ENCODE measurements at places on chromosomes 12 and 14.

DNA sequence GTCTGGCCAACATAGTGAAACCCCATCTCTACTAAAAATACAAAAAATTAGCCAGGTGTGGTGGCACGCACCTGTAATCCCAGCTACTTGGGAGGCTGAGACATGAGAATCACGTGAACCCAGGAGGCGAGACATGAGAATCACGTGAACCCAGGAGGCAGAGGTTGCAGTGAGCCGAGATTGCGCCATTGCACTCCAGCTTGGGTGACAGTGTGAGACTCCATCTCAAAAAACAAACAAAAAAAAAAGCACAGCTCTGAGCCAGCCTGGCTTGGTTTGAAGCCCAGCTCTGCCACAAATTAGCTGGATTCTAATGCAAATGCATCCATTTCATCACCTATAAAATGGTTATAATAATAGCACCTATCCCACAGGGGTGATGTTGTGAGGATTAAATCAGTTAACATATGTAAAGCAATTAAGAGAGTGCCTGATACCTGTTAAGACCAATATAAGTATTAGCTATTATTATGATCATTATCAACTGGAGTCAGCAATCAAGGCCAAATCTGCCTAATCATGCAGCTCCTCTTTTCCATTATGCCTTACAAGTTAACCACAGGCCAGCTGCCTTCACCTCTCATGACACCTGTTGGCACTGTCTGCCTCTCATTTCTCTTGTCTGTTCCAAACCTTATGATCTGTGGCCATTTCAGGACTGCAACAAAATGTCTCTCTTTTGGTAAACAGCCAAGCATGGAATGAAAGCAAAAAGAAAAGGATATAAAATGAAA, 2.1 kb downstream of the GNPTAB start:
- DNase-seq = no peak

GRCh38 chr14:97633131-97633738, 836.1 kb downstream of the VRK1 start:
- DNase-seq = no peak

GRCh38 chr14:79708426-79709388, 502.6 kb downstream of the DIO2 start:
- peak; percentile 40 for DNase-seq

DNA sequence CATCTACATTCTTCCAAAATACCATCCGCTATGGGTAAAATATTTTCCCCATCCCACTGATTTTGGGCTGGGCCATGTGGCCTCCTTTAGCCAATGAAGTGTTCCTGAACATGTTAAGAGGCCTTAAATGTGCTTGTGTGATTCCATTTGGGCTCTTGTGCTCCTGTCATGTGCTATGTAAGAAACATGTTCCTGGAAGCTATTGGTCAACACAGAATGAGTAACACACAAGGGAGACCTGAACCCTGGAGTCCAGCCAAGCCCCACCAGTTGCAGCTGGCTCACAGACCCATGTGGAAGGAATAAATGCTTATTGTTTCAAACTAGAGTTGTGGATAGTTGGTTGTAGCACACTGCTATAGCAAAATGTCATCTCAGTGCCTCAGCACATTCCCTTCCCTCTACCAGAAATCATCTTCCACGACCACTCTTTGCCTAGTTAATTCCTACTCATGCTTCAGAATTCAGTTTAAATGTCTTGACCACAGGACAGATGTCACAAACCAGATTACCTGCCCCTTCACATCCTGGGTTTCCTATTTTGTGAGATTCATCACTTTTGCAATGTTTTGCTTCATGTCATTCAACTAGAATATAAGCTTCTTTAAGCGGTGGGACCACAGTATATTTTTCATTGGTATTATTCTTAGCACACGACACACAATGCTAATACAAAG, 217.3 kb upstream of the EEA1 start:
- no peak for DNase-seq

DNA sequence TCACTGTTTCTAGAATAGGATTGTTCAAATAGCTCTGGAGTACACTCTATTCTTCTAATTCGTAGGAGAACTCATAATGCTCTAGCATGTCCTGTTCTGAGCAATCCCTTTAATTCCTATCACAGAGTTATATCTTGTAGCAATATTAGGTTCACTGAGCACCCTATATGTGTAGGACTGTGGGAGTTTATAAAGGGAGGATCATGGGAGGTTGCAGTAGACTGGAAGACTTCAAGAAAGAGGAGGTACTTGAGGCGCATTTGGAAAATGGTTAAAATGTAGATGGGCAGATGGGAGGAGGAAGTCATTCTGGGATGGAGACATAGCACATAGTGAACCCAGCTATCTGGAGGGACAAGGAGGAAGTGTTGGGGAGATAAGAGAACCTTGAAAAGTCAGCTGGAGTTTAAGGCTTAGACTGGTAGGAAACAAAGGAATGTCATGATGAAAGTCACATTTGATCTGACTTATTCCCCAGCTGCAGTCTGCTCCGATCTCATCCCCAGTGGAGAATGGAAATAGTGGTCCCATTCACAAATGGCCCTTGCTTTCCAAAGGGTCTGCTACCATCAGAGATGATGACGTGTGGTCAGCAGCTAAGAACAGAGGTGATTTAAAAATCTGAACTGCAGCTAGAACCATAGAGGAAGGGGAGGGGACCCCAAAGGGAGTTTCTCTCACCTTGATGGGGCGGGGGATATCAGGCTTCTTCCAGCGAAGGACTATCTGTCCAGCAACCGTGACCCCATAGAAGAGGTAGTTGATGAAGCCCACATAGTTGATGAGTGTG, 10.1 kb upstream of the CEBPE start:
- DNase-seq = no peak

DNA sequence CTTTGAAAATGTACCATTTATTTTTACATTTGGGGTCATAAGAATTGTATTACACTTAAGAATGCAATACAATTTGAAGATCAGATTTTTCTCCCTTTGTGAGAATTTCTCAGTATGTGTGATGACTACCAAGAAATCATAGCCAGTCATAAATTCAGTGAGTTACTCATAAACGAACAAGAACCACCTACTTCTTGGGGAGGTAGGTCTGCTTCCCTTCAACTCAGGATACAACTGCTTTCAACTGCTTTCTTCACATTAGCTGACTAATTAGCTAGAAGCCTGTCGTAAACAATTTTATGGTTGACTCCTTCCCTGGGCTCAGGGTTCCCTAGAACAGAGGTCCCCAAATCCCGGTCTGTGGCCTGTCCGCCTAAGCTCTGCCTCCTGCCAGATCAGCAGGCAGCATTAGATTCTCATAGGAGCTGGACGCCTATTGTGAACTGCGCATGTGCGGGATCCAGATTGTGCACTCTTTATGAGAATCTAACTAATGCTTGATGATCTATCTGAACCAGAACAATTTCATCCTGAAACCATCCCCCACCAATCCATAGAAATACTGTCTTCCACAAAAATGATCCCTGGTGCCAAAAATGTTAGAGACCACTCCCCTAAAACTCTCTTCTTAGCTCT, 3.7 kb downstream of the ANG start:
- DNase-seq = no peak

DNA sequence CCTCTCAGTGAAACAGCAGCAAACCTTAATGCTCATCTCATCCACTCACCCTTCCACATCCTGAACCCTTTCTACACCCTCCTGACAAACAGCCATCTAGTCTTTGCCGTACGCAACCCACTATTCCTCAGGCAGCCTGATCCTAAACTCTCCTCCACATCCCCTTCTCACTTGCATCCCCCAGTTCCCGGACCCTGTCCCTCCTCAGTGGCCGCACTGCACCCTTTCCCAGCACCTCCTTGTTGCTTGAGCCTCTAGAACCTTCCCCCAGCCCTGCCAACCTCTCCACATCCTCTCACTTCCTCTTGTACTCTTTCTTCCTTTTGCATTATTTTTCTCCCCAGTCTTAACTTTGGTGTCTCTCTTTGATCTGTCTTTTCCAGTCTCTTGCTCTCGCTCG, 42.9 kb downstream of the IQSEC3 start:
- DNase-seq = no peak

- DNase-seq = no peak
Observed at GRCh38 chr12:49292729-49293055, 2.3 kb upstream of the PRPH start.

GRCh38 chr12:97877404-97877803, 414.8 kb downstream of the RMST start:
- no peak for DNase-seq
